ENCODE measurements at places on chromosomes 1 and 21. TPM values are rescaled to one million over a fixed set of nuclear protein-coding genes. Genes with fewer than 3 reads are reported as not detected.

GRCh38 chr1:245997471-245998258 is 509.4 kb downstream of the SMYD3 start:
- no peak for DNase-seq

DNA sequence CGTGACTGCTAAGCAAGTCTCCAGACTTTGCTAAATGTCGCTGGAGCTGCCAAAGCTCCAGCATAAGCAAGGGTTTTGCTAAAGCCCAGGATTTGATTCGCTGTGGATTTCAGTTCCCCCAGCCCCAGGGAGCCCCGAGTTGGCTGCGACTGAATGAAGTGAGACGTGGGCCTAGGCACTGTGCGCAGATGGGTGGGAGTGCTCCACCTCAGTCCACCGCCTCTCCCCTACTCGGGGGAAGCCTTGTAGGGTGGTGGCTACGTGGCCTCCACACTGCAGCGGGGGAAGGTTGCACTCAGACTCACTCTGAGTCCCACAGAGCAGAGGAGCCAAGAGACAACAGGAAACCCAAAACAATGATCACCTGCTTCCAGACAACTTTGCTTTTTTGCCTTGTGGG is 397.8 kb upstream of the VAMP3 start:
- DNase-seq = no peak

GRCh38 chr1:60958001-60958400 is 124.4 kb upstream of the NFIA start:
- DNase-seq = no peak

DNA sequence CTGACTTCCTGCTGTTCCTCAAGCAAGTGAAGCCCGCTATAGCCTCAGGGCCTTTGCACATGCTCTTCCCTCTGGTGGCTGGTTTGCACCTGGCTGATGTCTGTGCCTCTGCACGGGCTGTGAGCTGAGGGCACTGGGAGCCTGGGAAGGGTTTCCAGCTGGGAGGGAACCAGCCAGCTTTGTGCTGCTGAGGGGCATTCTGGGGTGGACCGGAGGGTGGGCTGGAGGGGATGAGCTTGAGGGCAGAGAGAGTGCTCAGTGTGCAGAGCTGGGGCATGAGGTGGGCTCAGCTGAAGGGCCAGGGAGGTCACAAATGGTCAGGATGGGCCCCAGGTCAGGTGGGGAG is 305.7 kb downstream of the MATN1 start:
- DNase-seq = no peak

GRCh38 chr1:20480951-20481617 is 4.9 kb downstream of the CAMK2N1 start:
- DNase-seq = no peak

- peak; percentile 58 for DNase-seq
These were observed 57.1 kb upstream of the COX20 start for GRCh38 chr1:244778344-244778743.

DNA sequence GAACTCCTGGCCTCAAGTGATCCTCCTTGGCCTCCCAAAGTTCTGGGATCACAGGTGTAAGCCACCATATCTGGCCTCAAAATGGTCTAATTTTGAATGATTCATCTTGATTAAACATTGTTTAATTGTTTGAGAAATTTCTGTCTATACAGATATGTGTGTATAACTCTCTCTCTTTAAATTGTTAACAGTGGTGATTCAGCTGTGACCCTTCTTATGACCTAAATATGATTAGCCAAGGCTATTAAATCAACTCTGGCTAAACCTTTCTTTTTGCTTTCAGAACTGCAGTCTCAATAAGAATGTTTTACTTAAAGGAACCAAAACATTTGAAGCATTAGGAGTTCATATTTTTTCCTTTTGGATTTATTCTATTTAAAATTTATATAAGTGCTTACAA is 19.2 kb upstream of the B3GALT5 start:
- DNase-seq = no peak

SMG7 gene
- polyA plus RNA-seq = 27.1 TPM

- DNase-seq = no peak
These were observed 14.1 kb downstream of the TMCO4 start for GRCh38 chr1:19785660-19786059.

Data from muscle of back (tissue), 13 donors.